ENCODE measurements at places on chromosomes 16 and 17.

DNA sequence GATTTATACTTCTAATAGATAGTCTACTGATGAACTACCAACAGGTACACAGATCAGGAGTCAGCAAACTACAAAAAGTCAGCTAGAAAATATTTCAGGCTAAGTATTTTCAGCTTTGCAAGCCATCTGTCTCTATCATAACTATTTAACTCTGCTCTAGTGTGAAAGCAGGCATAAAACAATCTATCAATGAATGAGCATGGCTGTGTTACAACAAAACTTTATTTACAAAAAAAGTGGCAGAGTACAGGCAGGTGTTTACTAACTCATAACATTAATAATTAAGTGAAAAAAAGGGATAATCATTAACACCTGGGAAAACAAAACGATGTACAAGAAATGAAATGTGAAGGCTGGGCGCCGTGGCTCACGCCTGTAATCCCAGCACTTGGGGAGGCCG, 15.8 kb downstream of the MED13 start:
- DNase-seq: no peak

DNA sequence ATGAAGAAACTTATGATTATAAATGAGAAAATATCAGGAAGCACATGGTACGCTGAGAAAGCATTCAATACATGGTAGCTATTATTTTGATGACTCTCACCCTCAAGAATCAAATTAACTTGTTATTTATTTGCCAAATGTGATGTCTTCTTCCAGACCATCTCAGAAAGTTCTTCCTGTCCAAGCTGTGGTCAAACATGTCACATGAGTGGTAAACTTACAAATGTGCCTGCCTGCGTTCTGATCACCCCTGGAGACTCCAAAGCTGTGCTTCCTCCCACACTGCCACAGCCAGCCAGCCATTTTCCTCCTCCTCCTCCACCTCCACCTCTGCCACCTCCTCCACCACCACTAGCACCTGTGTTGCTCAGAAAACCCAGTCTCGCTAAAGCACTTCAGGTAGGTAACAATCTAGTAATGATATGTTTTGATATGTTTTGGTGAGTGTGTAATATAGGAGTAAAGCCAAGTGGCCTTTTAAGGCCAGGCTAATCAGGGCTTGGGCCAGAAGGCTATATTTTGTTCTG, 16.4 kb upstream of the SMG8 start:
- DNase-seq: no peak

DNA sequence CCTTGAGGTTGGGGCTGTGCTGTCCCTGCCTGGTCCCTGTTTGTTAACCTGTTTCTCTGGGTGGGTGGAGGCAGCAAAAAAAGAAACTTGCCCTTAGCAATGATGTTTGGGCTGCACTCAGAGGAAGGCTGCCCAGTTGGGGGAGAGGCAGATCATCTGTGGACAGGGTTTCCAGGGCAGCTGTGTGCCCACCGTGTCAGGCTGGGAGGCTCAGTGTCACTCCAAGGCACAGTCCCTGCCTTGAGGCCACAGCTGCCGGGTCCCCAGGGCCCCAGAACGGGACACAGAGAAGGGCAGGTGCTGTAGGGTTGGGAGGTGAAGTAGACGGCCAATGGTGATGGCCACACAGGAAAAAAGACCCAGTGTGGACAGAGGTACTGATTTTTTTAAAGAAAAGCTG, 3.9 kb downstream of the IL34 start:
- DNase-seq: no peak

GRCh38 chr16:19131825-19132218, 18.1 kb downstream of the ITPRIPL2 start:
- no peak for DNase-seq

DNA sequence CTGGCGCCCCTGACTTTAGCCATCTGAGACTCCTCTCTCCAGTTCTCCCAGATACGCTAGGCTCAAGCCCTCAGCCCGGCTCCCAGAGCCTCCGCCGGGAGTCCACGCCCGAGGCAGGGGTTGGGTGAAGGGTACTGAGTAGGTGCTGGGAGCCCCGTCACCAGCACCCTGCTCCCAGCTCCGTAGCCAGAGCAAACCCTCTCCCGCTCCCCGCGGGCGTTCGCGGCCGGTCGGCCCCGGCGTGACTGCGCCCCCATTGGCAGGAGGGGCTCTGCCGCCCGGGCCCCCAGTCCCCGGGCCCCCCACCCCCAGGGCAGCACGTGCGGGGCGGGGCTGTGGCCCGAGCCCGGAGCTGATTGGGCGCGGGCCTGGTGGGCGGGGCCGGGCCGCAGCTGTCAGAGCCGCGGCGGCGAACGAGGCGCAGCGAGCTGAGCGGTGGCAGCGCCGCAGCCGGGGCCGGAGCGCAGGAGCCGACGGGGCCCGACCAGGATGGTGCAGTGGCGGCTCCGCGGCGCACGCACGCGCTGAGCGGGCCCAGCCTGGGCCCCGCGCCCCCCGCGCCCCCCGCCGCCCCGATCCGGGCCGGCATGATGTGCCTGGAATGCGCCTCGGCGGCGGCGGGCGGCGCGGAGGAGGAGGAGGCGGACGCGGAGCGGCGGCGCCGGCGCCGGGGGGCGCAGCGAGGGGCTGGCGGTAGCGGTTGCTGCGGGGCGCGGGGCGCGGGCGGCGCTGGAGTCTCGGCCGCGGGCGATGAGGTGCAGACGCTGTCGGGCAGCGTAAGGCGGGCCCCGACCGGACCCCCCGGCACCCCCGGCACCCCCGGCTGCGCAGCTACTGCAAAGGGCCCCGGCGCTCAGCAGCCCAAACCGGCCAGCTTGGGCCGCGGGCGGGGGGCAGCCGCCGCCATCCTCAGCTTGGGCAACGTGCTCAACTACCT, at the start of gene SPNS2:
TSS of gene SPNS2 (plus strand) at position 421 of the 937 bp plus-strand sequence. CDS start at position 588, 167 bp downstream.
- DNase-seq: peak; percentile 82

DNA sequence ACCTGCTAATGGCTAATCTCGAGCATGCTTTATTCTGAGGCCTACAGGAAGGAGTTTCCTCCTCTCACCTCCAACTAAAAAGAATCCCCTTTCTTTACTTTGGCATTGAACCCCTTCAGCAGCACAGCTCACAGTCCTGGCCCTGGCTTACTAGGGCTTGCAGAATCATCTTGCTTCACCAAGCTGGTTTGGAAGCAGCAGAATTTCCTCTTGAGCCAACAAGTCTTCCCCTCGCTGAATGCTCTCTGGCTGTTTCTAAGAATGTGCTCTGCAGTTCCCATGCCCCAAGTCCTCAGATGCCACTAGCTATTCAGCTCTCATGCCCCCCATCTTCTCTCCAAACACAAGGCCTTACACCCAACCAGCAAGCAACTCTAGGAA, 271.2 kb downstream of the NTN1 start:
- no peak for DNase-seq

DNA sequence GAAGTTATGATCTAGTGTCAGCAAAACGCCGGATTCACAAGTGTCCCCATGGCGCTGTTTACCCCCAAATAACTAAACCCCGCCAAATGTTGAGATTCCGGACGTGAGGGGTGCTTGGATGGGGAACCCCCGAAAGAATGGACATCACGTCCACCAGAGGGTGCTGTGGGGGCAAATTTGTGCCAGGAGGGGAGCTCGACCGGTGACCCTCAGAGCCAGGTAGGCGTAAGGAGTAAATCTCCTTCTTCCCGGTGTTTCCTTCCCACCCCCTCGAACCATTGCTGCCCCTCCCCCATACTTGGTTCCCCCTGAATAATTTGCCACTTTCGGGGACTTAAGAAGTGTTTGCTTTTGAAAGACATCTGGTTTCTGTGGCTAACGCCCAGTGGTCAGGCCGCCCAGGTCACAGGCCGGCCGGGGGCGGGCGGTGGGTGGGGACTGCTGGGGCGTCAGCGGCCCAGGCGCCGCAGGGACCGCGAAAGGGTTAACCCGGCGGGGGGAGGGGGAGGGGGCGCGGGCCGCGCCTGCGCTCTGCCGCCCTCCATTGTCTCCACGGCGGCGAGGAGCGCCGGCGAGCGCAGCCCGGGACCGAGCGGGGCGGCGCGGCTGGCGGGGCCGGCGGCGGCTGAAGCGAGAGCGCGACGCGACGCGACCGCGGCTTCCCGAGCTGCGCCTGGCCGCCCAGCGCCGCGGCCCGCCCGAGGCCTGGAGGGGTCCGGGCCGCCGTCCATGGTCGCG, at the start of gene ZNRF1:
TSS of gene ZNRF1 (plus strand) at position 544 of the 738 bp plus-strand sequence. CDS start 648 bp downstream, outside the sequence.
- DNase-seq: peak; percentile 88

DNA sequence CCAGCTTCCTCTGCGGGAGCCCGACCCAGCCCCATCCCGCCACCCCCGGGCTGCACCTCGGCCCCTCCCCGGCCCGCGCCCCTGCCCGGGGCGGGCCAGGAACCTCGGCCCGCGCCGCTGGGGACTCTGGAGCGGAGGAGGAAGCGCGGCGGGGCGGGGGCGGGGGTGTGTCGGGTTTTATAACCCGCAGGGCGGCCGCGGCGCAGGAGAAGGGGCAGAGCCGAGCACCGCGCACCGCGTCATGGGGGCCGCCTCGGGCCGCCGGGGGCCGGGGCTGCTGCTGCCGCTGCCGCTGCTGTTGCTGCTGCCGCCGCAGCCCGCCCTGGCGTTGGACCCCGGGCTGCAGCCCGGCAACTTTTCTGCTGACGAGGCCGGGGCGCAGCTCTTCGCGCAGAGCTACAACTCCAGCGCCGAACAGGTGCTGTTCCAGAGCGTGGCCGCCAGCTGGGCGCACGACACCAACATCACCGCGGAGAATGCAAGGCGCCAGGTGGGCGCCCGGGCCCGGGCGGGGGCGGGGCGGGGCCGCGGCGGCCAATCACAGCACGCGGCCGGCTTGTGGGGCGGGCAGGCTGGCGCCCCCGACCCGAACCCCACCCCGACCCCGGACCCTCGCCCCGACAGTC, at the start of gene ACE:
TSS of gene ACE (plus strand) at position 208 of the 626 bp plus-strand sequence. CDS start at position 242, 34 bp downstream.
- DNase-seq: peak; percentile 43

GRCh38 chr17:83154311-83155127, 75.1 kb downstream of the METRNL start:
- DNase-seq: no peak

DNA sequence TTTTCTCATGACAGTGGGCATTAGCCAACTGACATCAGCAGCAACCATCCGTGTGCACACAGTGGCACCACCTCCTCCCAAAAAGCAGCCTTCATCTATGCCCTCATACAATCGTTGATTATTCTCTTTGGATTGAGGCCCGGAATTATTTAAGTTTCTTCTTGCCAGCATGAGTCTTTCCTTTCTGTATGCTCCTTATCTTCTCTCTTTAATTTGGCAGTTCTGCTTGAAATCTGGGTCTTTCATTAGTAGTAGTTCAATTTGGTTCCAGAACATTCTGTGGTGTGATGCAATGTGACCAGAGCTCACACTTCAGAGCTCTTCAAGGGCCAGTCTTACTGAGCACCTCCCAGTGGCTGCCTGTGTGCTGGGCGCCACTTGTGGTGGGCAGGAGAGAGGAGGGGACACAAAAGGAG, 52.2 kb upstream of the STH start:
- DNase-seq: no peak

GRCh38 chr17:80885947-80886582, 105.6 kb upstream of the CHMP6 start:
- peak; percentile 39 for DNase-seq

DNA sequence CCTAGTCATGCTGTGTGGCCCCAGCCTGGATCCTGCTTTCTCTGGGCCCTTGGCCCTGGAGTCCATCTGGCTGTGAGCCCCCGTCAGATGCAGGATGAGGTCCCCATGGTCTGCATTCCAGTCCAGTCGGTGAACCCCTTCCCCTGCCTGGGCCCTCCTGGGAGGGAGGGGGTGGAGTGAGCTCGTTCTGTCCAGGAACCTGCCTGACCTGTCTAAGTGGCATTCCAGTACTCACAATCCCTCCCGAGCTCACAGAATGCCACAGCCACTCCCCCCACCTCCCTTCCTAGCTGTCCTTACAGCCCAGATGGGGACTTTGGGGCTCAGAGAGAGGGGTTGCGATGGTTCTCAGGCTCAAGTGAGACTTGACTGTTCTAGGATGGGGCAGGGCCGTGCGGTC, 15.5 kb downstream of the SPNS2 start:
- no peak for DNase-seq

- DNase-seq: no peak
Measured at GRCh38 chr16:47236716-47237115, 93.0 kb upstream of the NETO2 start.

- no peak for DNase-seq
Measured at GRCh38 chr17:48283411-48283810, 146.6 kb downstream of the SKAP1 start.

DNA sequence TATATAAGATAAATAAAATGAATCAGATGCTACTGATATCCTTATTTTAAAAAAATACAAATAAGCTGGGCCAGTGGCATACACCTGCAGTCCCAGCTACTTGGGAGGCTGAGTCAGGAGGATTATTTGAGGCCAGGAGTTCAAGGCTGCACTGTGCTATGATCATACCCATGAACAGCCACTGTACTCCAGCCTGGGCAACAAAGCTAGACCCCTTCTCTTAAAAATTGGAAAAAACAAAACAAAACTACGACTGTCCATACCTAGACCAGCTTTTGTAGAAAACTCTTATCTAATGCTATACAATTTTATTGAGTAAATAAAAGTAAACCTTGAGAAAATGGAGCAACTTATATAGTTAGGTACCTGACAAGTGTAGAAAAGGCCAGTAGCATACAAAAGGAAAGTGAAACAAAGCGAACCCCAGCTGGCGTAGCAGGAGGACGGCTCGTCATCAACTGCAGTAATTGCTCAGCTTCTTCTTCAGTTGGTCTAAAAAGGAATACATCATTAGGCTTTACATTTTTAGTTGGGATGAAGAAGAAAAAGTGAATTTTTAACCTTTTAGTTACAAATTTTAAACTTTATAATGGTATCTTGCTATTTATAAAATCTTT, 23.6 kb downstream of the INTS2 start:
- no peak for DNase-seq

DNA sequence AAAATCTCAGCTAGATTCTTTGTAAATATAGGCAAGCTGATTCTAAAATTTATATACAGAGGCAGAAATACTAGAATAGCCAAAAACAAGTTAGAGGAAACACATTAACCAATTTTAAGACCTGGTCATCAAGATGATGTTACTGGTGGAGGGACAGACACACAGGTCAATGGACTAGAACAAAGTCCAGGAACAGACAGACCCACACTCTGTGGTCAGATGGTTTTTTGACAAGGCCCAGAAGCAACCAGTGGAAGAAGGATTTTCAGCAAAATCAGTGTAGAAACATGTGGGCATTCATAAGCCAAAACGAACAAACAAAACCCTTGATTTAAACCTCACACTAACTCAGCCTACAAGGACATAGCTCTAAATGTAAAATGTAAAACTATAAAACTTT, 99.7 kb upstream of the METRNL start:
- no peak for DNase-seq

DNA sequence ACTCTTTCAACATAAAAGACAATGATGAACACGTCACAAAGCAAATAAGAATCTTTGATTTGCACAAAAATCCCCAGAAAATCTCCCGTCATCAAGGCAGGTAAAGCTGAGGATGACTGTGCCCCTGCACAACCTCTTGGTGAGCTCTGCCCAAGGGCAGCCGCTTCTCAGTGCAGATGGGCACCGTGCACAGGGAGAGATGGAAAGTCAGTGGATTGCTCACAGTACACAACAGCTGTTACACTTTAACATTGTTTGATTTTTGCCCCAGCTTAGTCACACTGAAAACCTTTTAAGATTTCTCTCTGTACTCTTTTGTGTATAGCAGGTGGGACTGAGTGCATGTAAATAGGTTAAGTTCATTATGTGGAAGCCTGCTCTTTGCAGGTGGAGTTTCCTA, 104.2 kb downstream of the CDK5R1 start:
- DNase-seq: no peak

GRCh38 chr16:86211800-86212199, 298.5 kb upstream of the FOXF1 start:
- DNase-seq: no peak

GRCh38 chr16:51665436-51665998, 514.4 kb upstream of the SALL1 start:
- DNase-seq: no peak

GRCh38 chr16:57632568-57632967, 4.1 kb downstream of the ADGRG1 start:
- DNase-seq: no peak

- peak; percentile 38 for DNase-seq
Measured at GRCh38 chr17:2947996-2948550, 115.3 kb downstream of the OR1D5 start.
